ENCODE measurements at places on chromosomes 4 and X.

GRCh38 chr4:98828801-98829200, 100.1 kb downstream of the EIF4E start:
- DNase-seq = no peak

- DNase-seq = no peak
These were observed 328.4 kb downstream of the DHRSX start for GRCh38 chrX:2172359-2172758.

DNA sequence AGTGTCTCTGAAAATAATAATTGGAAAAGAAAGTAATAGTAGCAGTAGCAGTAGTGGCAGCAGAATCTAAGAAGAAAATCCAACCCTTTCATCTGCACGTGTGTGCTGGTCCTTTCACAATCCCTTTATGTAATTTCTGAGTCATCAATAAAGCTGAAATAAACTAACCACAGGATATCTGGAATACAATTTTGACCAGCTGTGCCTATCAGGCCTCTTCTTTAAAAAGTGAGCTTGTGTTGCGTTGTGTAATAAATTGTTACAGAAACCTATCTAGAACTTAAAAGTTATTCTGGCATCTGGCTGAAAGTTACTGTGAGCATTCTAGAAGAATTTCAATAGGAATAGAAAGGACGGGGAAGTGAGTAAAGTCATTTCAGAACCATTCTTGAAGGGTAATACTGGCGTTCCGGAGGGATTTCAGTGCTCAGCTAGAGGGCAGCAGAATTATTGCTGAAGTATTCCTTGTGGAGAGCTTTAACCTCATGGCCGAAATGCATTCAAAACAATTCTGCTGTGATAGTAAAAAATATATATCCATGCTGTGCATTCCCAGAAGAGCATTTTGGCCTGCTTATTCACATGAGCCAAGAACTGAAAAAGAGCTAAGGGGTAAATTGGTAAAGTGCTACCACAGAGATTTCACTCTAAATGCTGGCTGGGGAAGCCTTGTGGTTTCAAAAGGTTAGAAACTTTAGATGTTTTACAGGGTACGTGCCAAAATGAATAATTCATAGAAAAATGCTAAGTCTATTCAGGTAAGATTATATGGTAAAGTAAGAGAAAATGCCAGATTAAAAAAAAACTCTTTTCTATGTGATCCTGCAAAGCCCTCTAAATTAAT, 260.6 kb downstream of the NKX6-1 start:
- no peak for DNase-seq

DNA sequence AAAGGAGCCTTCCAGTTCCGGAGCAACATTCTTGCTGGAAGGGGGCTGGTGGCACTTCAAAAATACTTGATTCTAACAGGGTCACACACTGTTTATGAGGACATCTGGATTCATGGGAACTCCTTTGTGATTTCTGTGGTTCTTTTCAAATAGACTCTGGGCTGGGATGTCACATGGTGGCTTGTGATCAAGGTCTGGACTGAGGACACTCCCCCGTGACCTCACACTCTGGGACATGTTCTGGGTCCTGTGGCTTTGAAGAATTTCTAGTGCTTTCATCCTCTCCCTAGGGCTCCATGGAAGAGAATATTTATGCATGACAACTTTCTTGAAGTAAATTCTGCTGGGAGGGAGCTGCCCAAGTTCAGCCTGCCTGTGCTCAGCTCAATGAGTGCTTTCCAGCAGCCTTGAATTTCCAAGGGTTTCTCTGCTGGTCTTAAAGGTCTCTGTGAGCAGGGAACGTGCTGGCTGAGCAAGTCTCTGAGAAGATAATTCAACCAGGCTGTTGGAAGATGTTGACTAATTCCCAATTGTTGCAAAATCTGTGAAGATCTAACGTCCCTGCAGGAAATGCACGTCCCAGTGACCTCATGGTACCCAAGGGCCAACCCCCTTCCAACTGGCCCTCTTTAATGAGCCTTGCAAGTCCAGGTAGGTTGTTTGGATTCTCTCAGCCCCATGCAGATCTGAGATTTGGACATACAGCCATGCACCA, 36.3 kb downstream of the GPR143 start:
- DNase-seq = no peak

DNA sequence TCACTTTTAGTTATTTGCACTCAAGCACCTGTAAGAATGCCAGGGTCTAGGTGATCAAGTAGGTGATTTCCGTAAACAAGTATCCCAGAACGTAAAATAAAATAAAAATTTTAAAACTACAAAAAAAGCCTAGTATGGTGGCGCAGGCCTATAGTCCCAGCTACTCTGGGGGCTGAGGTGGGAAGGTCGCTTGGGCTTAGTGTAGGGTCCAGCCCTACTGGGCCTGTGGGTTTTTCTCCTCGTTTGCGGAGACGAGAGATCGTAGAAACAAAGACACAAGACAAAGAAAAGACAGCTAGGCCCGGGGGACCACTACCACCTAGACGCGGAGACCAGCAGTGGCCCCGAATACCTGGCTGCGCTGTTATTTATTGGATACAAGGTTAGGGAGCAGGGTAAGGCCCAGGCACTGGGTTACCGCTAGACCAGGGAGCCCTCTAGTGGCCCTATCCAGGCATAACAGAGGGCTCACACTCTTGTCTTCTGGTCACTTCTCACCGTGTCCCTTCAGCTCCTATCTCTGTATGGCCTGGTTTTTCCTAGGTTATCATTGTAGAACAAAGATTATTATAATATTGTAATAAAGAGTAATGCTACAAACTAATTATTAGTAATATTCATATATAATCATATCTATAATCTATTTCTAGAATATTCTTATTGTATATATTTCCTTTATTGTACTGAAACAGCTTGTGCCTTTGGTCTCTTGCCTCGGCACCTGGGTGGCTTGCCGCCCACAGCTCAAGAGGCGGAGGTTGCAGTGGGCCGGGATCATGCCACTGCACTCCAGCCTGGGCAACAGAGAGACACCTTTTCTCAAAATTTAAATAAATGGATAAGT, 38.4 kb downstream of the SAGE1 start:
- no peak for DNase-seq

GRCh38 chrX:140434347-140434746, 70.5 kb downstream of the SOX3 start:
- DNase-seq = no peak

DNA sequence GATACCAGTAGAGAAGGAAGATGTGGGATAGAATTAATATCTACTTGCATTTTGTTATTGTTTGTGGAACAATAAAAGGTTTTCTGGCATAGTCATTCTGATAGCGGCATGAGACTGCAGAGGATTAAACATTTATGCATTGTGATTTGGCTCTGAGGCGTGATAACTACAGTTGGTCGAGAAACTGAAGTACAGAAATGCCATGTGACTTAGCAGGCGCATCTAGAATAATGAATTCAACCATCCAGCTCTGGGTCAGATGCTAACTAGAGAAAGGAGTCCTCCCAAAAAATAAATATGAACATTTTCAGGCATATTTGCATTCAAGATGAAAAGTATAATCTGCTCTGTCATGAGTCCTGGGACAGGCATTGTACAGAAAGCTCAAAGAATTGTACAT, 62.8 kb downstream of the CCSER1 start:
- no peak for DNase-seq

GRCh38 chrX:72045141-72045540, 86.6 kb downstream of the RTL5 start:
- DNase-seq = no peak

GRCh38 chrX:96244955-96245354, 439.7 kb upstream of the DIAPH2 start:
- no peak for DNase-seq

DNA sequence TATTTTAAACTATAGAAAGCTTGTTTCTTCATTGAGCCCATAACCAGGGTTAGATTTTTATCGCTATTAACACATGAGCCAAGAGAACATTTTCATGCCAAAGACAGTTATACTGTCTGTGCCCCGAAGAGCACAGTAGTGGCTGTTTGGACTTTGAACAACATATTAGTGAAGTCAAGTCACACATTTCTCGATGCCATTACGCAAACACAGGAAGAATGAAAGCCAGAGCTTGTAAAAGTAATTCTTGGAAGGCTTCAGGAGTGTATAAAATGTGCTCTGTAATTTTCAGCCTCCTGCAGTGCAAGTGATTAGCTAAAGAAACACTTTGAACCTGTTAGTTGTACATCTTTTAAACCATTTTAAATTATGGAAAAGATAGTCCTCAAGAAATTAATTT, 590.7 kb upstream of the PITX2 start:
- DNase-seq = no peak

DNA sequence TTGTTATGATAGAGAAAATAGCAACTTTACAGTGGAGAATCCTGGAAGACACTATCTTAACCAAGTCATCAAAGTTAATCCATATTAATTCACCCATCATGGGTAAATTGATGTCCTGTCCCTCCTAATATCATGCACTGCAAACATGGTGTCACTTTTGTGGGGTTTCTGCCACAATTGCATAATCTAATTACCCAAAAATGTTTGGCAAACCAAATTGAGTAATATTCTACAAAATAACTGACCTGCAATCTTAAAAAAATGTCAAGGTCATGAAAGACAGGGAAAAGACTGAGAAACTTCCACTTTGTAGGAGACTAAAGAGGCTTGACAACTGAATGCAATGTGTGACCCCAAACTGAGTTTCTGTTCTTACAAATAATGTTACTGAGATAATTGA, 37.1 kb upstream of the PLAC8 start:
- DNase-seq = no peak

DNA sequence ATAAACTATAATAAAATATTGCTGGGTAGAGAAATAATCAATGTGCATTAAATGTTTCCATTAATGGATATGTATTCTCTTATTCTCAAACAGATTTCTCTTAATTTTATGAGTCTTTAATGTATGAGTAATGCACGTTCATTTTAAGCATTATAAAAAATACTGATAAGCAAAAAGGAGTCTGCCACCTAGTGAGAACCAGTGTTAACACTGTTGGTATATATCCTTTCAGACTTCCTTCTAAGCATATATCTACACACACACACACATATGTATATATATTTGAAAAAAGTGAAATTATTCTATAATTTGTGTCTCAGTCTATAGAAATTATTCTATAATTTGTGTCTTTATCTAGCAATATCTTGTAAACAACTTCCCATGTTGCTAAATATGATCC, 49.9 kb upstream of the MTMR1 start:
- DNase-seq = no peak

- DNase-seq = no peak
These were observed 19.6 kb upstream of the FGF16 start for GRCh38 chrX:77427611-77428010.

DNA sequence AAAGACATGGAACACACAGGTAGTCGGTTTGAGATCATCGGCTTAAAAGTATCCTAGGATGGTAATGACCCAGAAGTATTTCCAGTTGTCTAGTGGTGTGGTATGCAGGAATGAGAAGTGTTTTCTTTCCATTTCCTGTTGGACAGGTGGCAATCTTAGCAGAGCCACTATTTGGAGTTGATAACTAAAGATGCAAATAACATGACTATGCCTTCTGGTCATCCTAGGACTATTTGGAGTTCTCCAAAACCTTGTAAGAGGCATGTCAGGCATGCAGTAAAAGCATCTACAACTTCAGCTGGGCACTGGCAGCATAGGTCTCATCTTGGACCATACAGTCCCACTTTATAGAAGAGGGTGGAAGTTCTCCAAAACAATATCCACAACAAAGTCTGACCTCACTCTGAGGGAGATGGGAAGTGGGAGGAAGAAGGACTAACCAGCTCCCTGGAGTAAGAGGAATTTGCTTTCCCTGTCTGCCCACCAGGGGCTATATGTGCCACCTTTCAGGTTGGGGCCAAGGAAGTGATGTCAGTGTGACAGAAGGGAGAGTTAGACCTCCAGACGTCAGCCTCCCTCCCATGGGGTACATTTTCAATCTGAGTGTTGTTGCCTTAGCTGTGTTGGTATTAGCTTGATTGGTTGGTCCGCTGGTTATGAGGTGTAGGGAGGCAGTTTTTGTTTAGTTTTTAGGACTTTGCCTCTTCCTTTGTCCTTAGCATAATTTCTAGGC, 101.2 kb upstream of the MYOZ2 start:
- DNase-seq = no peak

GRCh38 chrX:25006586-25007058, 9.1 kb downstream of the ARX start:
- DNase-seq = no peak

GRCh38 chrX:111395149-111395548, 16.8 kb downstream of the DCX start:
- DNase-seq = no peak

GRCh38 chr4:2887343-2887742, 43.7 kb downstream of the ADD1 start:
- no peak for DNase-seq

- no peak for DNase-seq
These were observed 117.8 kb downstream of the UCHL1 start for GRCh38 chr4:41374490-41374889.

GRCh38 chr4:91829531-91829930, 474.2 kb upstream of the GRID2 start:
- no peak for DNase-seq

- DNase-seq = no peak
These were observed 3.9 kb downstream of the MSMO1 start for GRCh38 chr4:165331359-165331758.

DNA sequence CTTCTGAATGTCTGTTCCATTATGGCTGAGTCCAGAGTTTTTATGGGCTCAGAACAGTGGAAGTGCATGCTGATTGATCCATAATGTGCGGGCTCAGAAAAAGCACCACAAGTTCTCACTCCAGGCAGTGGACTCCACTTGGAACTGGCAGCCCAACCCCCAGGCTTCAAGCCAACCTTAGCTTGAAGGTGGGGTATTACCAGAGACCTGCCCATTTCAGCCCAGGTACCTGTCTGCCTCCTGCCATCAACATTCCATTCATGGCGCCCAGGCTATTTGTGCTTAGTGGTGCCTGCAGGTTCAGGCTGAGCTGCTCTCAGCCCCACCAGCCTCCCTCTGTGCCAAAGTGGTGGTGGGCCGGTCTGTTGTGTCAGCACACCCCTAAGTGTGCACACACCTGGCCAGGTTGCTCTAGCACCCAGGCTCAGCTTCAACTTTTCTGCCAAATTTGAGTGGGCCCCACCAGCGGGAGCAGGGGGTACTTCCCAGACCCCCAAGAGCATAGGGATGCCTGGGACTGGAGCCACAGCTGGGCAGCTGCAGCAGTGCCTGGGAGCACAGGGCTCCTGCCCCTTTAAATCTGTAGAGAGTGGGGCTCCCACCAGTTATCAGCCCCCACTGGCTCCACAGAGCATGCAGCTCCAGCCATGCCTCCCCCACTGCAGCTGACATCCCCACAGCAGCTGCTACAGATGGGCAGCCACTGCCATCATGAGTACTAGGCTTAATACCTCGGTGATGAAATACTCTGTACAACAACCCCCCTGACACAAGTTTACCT, 1025.3 kb downstream of the PCDH19 start:
- DNase-seq = no peak

DNA sequence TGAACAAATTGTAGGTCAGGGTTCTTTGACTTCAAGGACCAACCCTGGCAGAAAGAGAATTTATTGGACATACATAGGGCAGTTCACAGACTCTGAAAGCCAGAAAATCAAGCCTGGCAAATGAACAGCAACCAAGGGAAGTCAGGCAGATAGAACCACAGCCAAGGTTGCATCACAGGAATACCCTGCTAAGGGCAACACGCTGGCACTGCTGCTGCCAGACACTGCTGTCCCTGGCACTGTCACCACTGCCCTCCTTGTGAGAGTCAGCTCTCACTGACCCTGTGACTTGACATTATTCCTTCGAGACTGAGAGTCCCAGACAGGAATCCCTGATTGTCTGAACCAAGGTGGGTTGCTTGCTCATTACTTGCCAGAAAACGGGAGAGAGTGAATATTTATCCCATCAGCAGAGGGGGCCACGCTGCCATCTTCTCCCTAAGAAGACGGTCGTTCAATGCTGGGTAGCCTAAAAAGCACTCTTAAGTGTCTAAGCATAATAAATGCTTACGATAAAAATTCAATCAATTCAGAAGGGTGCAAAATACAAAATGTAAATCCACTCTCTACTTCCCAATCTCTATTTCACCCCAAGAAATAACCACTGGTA, 23.2 kb upstream of the PTTG2 start:
- DNase-seq = no peak
